ENCODE measurements at places on chromosomes 1 and 21.

GRCh38 chr1:112247961-112248360 is 148.1 kb upstream of the CTTNBP2NL start:
- no peak for ATAC-seq

DNA sequence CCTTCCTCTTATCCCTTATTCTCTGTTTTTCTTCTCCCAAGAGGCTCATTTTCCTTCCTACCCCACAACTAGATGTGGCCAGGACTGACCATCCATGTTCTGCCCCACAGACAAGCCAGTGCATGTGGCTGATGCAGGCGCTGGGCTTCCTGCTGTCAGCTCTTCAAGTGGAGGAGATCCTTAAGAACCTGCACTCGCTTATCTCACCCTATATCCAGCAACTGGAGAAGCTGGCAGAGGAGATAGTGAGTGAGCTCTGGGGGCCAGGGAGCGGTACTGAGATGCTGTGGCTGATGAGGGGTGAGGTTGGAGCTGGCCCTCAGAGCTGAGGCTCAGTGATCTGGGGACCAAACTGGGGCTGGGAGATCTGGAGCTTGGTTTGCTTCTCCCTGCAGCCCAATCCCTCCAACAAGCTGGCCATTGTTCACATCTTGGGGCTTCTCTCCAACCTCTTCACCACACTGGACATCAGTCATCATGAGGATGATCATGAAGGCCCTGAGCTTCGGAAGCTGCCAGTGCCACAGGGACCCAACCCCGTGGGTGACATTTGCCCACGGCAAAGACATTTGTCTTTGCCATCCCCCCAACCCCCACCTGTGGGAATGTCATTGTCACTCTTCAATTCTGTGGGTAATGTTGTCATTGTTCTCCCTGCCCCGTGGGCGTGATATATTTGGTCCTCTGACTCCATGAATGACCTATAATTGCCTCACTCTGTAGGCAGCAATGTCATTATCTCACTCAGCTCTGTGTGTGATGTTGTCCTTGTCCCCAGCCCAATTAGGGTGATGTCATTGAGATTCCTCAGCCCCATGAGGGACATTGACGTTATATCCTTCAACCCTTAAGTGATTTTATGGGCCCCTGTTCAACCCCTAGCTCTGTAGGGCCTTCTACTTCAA is 11.2 kb upstream of the DPH2 start:
- ATAC-seq = no peak

GRCh38 chr1:172345077-172345476 is 75.4 kb upstream of the C1orf105 start:
- ATAC-seq = no peak

GRCh38 chr1:19071674-19072281 is 115.3 kb upstream of the IFFO2 start:
- no peak for ATAC-seq

DNA sequence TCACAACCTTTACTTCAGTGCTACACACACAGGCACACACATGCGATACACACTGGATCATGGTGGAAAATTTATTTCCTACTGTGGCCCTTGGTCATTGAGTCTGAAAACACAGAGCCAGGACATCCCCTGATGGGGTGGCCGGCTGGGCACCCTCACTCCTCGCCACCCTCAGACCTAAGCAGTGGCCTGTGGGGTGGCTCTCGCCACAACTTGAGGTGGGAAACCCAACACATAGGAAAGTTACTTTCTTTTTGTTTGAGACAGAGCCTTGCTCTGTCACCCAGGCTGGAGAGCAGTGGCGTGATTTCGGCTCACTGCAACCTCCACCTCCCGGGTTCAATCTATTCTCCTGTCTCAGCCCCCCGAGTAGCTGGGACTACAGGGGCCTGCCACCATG is 19.4 kb downstream of the CRYAA start:
- ATAC-seq = no peak

- ATAC-seq = no peak
These were observed 13.8 kb downstream of the LMNA start for GRCh38 chr1:156128308-156128653.

DNA sequence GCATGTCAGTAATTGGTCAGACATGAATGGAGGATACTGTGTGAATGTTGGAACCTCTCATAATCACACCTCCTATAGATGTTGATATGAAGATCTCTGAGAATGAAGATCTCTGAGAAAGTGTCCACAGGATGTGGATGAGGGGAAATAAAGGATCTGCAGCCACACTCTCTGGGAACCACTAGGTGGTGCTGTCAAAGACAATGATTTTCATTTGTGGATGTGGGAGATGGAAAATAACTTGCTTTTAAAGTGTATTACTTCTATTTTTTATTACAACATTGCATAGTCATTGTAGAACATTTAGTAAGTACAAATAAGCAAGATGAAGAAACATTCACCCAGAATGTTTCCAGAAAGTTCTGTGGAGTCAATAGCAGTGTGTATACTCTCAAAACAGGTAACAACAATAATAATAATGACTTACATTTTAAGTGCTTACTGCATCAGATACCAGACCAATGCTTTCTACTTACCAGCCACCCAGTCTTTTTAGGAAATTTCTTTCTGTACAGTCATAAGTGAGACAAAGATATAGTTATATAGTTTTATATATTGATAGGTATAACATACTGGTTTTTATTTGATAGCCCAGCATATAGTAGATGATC is 128.2 kb downstream of the ATG4C start:
- no peak for ATAC-seq

- ATAC-seq = no peak
These were observed 43.4 kb downstream of the CDCP2 start for GRCh38 chr1:54109129-54110090.

GRCh38 chr1:80171631-80172030 is 1165.1 kb upstream of the ADGRL4 start:
- no peak for ATAC-seq

- ATAC-seq = peak; percentile 76
These were observed 13.5 kb downstream of the ZZZ3 start for GRCh38 chr1:77668924-77669449.

DNA sequence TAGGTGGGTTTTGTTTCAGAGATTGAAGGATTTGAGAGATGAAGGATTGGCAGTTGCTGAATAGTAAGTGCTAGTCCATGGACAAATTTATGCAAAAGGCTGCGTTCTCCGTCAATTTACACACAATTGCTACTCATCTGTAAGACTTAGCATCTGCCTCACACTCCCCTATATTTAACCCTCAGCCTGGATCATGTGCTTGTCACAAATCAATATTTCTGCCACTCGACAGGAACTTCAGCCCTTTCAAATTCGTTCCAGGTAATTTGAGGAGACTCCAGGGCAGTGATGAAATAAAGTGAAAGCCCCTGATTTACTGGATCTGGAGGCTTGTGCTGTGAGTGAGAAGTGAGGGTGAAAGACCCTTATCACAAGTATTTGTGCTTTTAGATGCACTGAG is 105.6 kb upstream of the UBE2U start:
- ATAC-seq = no peak

DNA sequence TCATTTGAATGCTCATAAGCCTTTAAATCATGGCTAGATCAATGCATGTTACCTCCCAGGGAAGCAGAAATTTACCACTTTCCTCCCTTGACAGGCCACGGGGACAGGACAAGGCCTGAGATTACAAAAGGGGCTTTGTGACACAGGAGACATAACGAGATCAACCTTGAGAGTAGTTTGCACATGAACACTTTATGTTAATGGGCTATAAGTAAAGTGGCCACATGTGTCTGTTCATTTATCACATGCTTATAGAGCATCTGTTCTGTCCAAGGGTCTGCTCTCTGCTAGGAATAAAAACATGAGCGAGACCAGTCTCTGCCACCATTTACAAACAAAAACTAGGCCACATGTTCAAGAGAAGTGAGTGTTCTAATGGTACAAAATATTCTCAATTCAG is 144.1 kb upstream of the C8B start:
- ATAC-seq = no peak

DNA sequence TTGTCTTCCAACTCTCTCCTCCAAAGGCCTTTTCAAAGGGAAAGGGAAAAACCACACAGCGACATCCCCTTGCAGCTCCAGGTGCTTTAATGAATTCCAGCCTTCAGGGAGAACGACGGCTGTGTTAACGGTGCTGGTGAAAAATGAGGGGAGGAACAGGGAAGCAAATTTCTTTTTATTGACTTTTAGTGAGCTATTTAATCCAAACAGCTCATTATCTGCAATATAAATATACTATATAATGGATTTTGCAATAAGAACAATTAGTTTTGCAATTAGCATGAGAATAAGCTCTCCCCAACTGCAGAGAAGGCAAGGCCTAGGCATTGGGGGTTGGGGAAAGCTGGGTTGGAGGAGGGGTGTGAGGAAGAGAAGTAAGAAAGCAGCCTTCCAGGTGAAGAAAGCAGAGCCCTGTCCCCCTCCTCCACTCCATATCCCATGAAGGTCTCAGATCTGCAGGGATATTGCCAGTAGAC is 159.0 kb upstream of the ZC3H12A start:
- ATAC-seq = no peak

DNA sequence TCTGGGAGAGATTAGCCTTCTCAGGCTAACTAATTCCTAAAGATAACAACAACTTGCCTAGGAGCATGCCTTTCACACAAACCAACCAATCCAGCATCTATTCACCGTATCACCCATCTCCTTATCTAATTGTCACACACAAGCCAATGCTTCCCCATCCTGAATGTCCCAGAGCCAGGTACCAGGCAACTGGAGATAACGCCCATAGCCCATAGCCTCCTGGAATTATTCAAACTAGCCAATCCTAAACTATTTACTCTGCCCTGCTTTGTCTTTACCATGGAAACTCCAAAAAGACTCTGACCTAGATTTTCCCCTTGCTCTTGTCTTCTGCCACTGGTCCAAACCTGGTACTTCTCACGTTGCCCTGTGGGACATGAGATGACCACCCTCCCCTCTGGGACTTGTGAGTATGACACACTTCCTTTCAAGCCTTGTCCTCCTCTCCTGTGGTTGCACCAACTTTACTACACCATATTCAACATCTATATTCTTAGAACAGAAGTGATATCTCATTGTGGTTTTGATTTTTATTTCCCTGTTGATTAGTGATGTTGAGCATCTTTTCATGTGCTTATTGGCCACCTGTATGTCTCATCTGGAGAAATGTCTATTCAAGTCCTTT is 8.8 kb upstream of the ATG4C start:
- ATAC-seq = no peak

DNA sequence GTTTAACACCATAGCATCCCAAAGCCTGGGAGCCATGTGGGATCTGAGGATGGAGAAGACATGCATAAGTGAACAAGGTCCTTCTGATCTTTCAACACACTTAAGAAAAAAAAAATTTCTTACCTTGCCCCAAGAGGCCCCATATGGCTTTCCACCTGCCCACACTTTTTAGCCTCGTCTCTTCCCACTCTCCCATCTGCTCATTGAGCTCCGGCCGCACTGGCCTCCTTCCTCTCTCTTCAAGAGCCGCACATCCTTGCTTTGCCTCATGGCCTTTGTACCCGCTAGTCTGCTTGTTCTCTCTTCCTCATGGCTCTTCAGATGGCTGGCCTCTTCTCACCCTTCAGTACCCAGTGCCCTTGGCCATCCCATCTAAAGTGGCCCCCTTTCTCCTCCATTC is 70.2 kb upstream of the PDE4B start:
- no peak for ATAC-seq

DNA sequence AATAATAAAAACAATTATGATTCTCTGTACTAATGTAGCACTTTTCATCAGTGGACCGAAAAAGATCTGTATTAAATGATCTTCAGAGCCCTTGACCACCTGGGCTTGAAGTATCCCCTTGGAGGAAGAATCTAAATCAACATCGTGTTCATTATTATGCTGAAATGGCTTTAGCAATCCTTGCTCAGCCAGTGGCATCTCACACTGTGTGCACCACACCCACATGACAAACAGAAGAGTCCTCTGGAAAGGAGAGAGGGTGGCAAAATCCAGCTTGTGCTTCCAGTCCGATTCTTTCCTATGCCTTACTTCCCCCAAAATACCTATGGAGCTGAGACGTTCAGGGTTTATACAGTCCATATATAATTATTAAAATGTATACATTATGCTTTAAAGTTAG is 318.5 kb upstream of the RUNX1 start:
- ATAC-seq = no peak

DNA sequence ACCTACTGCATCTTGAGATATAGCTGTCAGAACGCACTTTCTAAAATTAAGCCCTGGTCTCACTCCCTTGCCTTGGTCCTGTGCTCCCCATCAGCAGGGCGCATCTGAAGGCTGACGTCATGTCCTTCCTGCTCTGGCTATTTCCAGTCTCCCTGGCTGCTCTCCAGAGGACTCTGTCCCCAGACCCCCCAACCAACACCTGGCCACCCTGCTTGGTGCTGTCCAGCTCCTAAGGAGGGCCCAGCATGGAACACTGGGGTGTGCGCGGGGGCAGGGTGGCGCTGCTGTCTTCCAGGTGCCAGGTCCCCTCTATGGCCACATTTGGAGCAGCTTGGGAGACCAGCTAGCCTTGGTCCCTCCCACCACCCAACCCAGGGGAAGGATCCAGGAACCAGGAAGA is 8.3 kb downstream of the TNNT2 start:
- ATAC-seq = no peak

DNA sequence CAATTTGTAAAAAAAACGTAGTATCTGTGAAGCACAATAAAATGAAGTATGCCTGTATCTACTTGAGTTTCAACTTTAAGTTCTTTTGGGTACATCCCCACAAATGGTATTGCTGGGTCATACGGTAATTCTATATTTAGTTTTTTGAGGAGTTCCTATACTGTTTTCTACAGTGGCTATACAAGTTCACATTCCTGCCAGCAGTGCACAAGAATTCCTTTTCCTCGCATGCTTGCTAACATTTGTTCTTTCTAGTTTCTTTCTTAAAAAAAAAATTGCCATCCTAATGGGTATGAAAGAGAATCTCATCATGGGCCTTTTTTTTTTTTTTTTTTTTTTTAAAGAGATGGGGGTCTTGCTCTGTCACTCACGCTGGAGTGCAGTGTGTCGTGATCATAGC is 41.9 kb downstream of the UCK2 start:
- ATAC-seq = no peak

- no peak for ATAC-seq
These were observed 59.0 kb upstream of the C8B start for GRCh38 chr1:57024855-57025254.

GRCh38 chr1:65176591-65176990 is 28.6 kb downstream of the AK4 start:
- ATAC-seq = no peak

GRCh38 chr1:51897699-51898031 is 19.1 kb upstream of the NRDC start:
- ATAC-seq = no peak

GRCh38 chr1:14608308-14608707 is 9.8 kb downstream of the KAZN start:
- ATAC-seq = no peak

DNA sequence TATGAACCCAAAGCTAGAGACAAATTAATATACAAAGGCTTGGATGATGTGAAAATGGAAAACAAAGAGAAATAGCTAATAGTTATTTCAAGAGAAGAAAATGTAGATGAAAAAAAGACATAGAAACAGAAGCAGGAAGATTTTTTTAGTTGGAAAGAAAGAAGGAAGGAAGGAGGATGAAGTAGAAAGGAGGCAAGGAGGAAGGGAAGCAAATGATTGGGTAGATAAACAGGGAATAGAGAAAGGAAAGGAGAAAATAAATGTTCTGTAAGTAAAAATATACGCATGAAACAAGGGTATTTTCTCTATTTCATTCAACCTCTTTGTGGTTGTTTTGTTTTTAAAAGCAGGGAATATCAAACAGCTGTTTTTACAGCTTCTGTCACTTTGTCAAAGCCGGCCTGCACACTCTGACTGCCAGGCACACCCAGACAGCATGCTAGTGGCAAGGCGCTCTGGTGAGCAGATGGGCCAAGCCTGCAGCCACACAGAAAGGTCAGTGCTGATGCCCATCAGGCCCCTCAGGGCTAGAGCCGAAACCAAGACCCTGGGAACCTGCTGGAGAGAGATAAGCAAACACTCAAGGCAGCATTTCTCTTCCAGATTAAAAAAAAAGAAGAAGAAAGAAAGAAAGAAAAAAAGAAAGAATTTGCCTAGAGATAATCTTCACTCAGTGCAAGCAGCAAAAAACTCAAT is 72.9 kb upstream of the CTTNBP2NL start:
- no peak for ATAC-seq

All from activated T-helper 17 cell treated with anti-CD3 and anti-CD28 coated beads, Interleukin-2, amount 50 U/mL, for 72 hours (primary cell).